ENCODE measurements at places on chromosomes 12 and 14.

DNA sequence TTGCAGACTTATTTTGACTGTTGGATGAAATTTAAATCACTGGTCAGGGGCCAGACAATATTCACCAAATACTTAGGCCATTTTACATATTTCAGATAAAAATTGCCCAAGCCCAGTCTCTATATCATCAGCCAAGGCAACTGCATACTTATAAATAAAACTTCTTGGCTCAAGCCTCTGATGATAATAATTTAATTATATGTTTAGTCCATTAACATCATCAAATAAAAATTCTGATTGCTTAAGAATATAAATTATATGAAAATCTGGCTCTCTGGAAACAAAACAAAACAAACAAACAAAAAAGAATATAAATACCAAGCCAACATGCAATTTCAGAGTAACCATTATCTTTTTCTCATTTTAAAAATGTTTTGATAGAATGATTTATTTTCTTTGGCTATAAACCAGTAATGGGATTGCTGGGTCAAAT lies 165.2 kb downstream of the BTG1 start:
- no peak overlapping the region for H3K27ac ChIP-seq
- no peaks in the 10 kb centered on the region for H3K36me3 ChIP-seq
- H3K27me3 ChIP-seq: no peaks in the 10 kb centered on the region
- H3K4me3 ChIP-seq: no peak overlapping the region
- DNase-seq: no peak

GRCh38 chr12:76706101-76706500 lies 57.8 kb upstream of the ZDHHC17 start:
- DNase-seq: no peak
- no peaks in the 10 kb centered on the region for H3K36me3 ChIP-seq
- no peak overlapping the region for H3K4me3 ChIP-seq
- H3K27me3 ChIP-seq: no peaks in the 10 kb centered on the region
- no peak overlapping the region for H3K27ac ChIP-seq

DNA sequence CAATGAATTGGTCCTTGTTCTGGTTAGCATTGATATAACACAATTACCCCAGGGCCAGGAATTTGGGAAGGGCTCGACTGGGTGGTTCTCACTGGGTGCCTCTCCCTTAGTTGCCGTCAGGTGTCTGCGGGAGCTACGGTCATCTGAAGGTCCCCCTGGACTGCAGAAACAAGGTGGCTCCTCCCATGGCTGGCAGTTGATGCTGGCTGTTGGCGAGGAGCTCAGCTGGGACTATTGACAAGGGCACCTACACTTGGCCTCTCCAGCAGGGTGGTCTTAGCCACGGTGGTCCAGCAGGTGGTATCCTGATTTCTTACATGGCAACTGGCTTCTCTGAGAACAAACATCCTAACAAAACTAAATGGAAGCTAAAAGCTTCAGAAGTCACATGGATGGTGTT lies 41.0 kb upstream of the RGS6 start:
- H3K27ac ChIP-seq: no peak overlapping the region
- no peak for DNase-seq
- no peaks in the 10 kb centered on the region for H3K4me1 ChIP-seq
- no peaks in the 10 kb centered on the region for H3K36me3 ChIP-seq
- no peak overlapping the region for H3K4me3 ChIP-seq

DNA sequence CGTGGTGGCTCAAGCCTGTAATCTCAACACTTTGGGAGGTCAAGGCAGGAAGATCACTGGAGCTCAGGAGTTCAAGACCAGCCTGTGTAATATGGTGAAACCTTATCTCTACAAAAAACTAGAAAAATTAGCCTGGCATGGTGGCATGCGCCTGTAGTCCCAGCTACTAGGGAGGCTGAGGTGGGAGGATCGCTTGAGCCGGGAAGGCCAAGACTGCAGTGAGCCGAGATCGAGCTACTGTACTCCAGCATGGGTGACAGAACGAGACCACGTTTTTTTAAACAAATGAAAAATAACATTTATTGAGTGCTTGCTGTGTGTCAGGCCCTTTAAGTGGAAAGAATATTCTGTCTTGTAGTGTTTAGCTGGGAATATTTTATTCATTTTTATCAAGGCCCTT lies 26.6 kb upstream of the CLMN start:
- no peak for DNase-seq
- no peak overlapping the region for H3K4me3 ChIP-seq
- no peaks in the 10 kb centered on the region for H3K4me1 ChIP-seq
- H3K27me3 ChIP-seq: no peaks in the 10 kb centered on the region
- H3K27ac ChIP-seq: no peak overlapping the region

GRCh38 chr14:58805605-58806409 lies 168.0 kb downstream of the DACT1 start:
- H3K27ac ChIP-seq: no peak overlapping the region
- no peak for DNase-seq
- H3K27me3 ChIP-seq: no peaks in the 10 kb centered on the region
- no peaks in the 10 kb centered on the region for H3K4me1 ChIP-seq
- H3K36me3 ChIP-seq: no peaks in the 10 kb centered on the region

DNA sequence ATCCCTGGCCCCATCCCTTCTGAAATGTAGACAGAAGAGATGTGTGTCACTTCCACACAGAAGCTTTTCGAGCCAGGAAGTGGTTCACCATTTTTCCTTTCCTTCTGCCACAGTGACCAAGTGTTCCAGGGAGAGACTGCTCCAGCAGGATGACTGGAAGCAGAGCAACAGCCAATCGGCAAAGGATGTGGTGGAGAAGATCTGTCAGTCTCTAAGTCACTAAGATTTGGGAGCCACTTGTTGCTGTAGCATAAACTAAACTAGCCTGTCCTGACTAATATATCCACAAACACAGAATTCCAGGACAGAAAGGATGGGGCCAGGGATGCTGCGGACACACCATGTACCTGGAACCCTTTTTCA lies 42.9 kb downstream of the DUSP6 start:
- no peak overlapping the region for H3K27ac ChIP-seq
- H3K27me3 ChIP-seq: no peaks in the 10 kb centered on the region
- H3K4me3 ChIP-seq: no peak overlapping the region

- H3K4me3 ChIP-seq: no peak overlapping the region
- H3K4me1 ChIP-seq: no peaks in the 10 kb centered on the region
- H3K27ac ChIP-seq: no peak overlapping the region
- DNase-seq: peak; percentile 9
- no peaks in the 10 kb centered on the region for H3K36me3 ChIP-seq
Observed at GRCh38 chr12:74111688-74112360, 425.8 kb upstream of the ATXN7L3B start.

DNA sequence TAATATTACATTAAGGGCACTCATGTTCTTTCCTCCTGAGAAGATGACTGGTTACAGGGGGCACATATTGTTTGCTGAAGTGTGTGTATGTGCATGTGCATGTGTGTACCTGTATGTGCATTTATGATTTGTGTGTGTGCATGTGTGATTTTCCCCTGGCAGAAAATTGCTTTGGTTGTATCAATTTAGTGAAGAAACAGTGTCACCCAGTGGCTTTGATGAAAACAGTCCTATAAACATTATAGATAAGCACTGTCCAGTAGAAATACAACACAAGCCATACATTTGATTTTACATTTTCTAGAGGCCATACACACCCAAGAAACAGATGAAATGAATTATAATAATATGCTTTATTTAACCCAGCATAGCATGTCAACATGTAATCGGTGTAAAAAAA lies 8.6 kb downstream of the PDE3A start:
- H3K4me3 ChIP-seq: no peak overlapping the region
- DNase-seq: peak; percentile 64
- H3K36me3 ChIP-seq: no peaks in the 10 kb centered on the region
- H3K27me3 ChIP-seq: no peaks in the 10 kb centered on the region

GRCh38 chr12:94677778-94678177 lies 27.4 kb upstream of the TMCC3 start:
- no peak overlapping the region for H3K4me3 ChIP-seq
- no peaks in the 10 kb centered on the region for H3K27me3 ChIP-seq
- peaks cover 40% of the 10 kb centered on the region for H3K4me1 ChIP-seq
- H3K36me3 ChIP-seq: no peaks in the 10 kb centered on the region

DNA sequence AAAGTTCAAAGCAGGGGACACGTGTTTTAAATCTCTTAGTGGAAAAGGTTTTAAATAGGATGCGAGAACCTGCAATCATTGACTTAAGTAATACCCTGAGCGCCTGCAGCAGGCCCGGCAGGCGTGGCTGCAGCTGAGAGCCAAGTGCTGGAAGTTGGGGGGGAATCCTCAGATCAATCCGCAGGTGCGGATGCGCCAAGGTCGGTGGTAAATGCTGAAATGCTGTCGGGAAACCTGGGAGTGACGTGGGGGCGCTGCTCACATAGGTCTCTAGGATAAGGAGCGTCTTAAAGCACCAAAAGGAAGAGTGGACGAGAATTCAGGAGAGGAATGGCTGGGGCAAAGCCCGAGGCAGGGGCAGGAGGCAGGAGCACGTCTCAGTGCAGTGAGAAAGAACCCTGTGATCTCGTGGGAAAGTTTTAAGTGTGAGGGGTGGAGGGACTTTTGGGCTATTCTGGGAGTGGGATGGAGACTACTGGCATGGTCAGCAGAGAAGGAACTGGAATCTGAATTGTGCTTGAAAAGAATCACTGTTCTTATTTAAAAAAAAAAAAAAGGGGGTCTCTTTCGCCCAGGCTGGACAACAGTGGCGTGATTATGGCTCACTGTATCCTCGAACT lies 883 bp upstream of the CDCA4 start:
- peak; percentile 50 for DNase-seq
- H3K4me3 ChIP-seq: peak overlapping the region; percentile 81
- H3K27me3 ChIP-seq: no peaks in the 10 kb centered on the region
- peaks cover 38% of the 10 kb centered on the region for H3K4me1 ChIP-seq
- H3K36me3 ChIP-seq: peaks cover 1% of the 10 kb centered on the region

DNA sequence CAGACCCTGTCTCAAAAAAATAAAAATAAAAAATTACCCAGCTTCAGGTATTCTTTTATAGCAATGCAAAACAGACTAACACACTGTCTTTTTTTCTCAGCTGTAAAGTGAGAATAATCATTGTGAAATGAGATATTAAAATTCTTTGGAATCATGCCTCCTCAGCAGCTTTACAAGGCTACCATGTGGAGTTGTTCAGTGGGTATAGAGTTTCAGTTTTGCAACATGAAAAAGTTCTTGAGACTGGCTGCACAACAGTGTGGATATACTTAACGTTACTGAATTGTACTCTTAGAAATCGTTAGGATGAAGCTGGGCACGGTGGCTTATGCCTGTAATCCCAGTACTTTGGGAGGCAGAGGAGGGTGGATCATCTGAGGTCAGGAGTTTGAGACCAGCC lies 15.7 kb upstream of the MAPKAPK5 start:
- H3K4me3 ChIP-seq: no peak overlapping the region
- H3K27me3 ChIP-seq: no peaks in the 10 kb centered on the region
- no peaks in the 10 kb centered on the region for H3K4me1 ChIP-seq
- no peaks in the 10 kb centered on the region for H3K36me3 ChIP-seq
- no peak overlapping the region for H3K27ac ChIP-seq
- DNase-seq: no peak

DNA sequence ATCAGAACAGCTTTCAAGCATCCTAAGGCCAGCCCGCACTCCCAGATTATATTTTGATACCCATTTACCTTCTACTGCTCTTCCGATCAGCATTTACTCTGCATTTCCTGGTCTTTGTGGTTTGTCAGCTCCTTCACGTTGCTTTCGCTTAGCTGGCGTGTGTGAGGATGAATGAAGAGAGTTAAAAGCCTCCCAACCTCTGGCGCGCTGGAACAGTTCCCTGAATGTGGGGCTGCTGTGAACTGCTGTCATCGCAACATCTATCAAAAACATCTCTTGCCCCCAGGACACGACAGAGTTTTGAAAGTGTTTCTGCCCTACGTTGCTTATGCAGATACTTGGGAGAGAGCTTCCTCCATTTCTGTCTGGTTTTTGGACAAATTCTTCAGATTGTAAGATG lies 129.2 kb downstream of the KCNA5 start:
- H3K36me3 ChIP-seq: no peaks in the 10 kb centered on the region
- no peak for DNase-seq
- no peaks in the 10 kb centered on the region for H3K4me1 ChIP-seq

DNA sequence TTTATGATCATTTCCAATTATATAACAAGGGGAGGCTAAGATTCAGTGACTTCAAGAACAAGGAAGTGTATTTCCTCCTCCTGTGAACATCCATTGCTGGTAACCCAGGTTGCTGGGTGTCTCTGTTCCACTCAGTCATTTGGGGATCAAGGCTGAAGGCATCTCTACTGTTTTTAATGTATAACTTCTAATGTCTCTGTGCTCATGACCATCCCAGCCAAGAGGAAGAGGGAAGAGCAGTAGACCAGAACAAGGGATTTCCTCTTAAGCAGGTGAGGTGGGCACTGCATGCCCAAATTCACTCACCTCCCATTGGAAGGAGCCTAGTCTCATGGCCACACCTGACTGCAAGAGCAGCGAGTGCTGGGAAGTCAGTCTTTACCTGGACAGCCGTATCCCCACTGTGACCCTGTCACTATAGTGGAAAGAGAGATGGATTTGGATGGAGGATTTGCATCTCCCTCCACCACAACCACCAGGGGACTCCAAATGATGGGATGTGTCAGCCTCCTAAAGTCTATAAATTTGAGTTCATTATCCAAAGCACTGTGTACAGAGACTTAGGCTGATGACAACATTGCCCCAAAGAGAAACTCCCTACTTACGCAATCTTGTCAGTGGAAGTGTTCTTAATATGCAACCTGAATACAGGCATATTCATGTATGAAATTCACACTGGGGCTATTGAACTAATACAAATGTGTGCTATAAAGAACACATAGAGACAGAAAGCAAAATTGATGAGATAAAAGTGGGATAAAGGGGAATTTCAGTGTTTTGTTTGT lies 368.7 kb downstream of the TMEM132D start:
- no peak overlapping the region for H3K27ac ChIP-seq
- H3K4me3 ChIP-seq: no peak overlapping the region
- no peak for DNase-seq
- H3K36me3 ChIP-seq: no peaks in the 10 kb centered on the region
- H3K4me1 ChIP-seq: no peaks in the 10 kb centered on the region

- no peak for DNase-seq
- H3K27ac ChIP-seq: no peak overlapping the region
- H3K4me3 ChIP-seq: no peak overlapping the region
- H3K27me3 ChIP-seq: no peaks in the 10 kb centered on the region
Observed at GRCh38 chr12:30450872-30451271, 244.8 kb downstream of the IPO8 start.

- H3K27ac ChIP-seq: no peak overlapping the region
- H3K4me1 ChIP-seq: no peaks in the 10 kb centered on the region
- no peaks in the 10 kb centered on the region for H3K27me3 ChIP-seq
- no peak overlapping the region for H3K4me3 ChIP-seq
- no peak for DNase-seq
- no peaks in the 10 kb centered on the region for H3K36me3 ChIP-seq
Observed at GRCh38 chr12:109612975-109613502, 39.4 kb downstream of the MVK start.

DNA sequence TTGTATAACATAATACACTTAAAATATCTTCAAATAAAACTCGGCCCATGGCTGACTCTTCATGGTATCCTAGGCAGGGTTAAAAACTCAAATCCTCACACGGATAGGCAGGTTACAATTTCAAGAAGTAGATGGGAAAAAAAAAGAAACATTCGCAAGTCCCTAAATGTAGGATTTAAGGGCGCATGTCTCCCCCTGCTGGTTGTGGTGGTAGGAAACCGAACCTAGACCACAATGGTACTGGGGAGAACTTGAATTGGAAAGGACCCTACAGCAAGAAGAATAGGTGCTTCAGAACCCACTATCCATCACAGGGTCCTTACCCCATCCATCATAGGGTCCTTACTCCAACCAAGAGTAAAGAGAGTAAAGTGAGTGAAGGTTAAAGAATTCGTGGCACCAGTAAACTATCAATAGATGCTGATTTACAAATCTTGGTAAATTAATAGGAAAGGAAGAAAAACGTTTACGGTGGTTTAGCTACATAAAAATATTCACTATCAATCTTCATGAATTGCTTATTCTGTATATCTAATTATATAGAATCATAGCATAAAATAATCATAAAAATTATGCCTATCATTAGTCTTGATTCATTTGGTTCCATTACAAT lies 3.3 kb upstream of the CIPC start:
- H3K27ac ChIP-seq: no peak overlapping the region
- no peaks in the 10 kb centered on the region for H3K36me3 ChIP-seq
- H3K4me1 ChIP-seq: peaks cover 21% of the 10 kb centered on the region
- H3K27me3 ChIP-seq: no peaks in the 10 kb centered on the region
- DNase-seq: peak; percentile 88
